ENCODE measurements at places on chromosomes 16 and 17. TPM values are rescaled to one million over a fixed set of nuclear protein-coding genes. Genes with fewer than 3 reads are reported as not detected.

Gene CPNE2
- 20.6 TPM for polyA plus RNA-seq

Gene TP53TG3
- not detected for polyA plus RNA-seq

Gene HOXB7
- 13.7 TPM for polyA plus RNA-seq

Gene NOTUM
- polyA plus RNA-seq = 4.7 TPM

Gene C17orf58
- 12.1 TPM for polyA plus RNA-seq

Gene C16orf86
- polyA plus RNA-seq = 3.4 TPM

Gene KRT32
- not detected for polyA plus RNA-seq

Gene KIF18B
- 5.0 TPM for polyA plus RNA-seq

Gene NUTF2
- polyA plus RNA-seq = 216 TPM

Gene LYZL6
- not detected for polyA plus RNA-seq

Gene MRPL58
- polyA plus RNA-seq = 29.8 TPM

Gene CCL7
- polyA plus RNA-seq = 1.2 TPM

Gene FOXO3B
- 6.5 TPM for polyA plus RNA-seq

Gene PPM1D
- 18.6 TPM for polyA plus RNA-seq

Gene RND2
- polyA plus RNA-seq = 2.6 TPM

Gene NEUROD2
- polyA plus RNA-seq = not detected

Gene USP32
- 15.3 TPM for polyA plus RNA-seq

Gene PRSS36
- polyA plus RNA-seq = 2.1 TPM

Gene C17orf78
- polyA plus RNA-seq = 0.54 TPM

Gene CHD9NB
- 0.81 TPM for polyA plus RNA-seq

Gene CARD14
- polyA plus RNA-seq = 0.17 TPM

Gene SMIM5
- 6.8 TPM for polyA plus RNA-seq
